Neural crest cell (in vitro differentiated cells): ENCODE measurements at places on chromosomes 12 and 14. TPM values are rescaled to one million over a fixed set of nuclear protein-coding genes. Genes with fewer than 3 reads are reported as not detected.
A peak's percentile ranks its signal among the peaks of the same experiment; 100 is the strongest.

DNA sequence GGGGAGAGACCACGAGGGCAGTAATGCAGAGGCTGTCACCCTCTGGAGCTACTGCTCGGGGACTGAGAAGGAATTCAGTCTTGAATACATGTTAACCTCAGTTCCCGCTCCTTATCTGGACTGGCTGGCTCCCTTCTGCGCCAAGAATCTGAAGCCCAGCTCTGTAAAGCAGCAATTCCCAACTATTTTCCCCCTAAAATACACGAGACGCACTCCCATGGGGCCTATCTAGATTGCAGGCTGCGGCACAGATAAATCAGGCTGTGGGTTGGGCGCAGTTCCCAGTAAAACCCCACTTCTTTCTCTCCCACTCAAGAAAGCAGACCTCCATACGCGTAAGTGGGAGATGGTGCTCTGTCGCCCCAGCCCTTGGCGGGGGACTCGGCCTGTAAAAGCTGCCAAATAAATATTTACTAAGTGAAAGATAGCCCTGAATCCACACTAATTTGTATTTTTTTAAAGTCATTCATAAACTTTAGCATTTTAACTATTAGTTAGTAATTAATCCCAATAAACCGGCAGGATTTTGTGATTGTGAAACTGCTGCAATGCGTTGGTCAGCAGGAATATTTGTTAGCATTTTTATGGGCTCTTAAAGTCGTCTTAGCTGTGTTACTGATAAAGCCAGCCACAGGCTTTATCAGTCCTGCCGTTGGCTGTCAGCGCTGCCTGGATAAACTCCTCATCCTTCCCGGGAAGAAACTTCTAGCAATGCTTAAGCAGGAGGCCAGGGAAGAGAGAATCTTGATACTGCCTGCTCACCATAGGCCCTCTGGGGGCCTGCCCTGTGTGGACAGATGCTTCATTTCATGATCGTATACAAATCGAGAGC lies 17.8 kb downstream of the FBXL14 start:
- DNase-seq = no peak
- H3K4me3 ChIP-seq = no peak overlapping the region
- peaks cover 80% of the 10 kb centered on the region for H3K4me1 ChIP-seq
- H3K36me3 ChIP-seq = peaks cover 4% of the 10 kb centered on the region
- peaks cover 2% of the 10 kb centered on the region for H3K27me3 ChIP-seq

The BRAP gene
- total RNA-seq = 20.0 and 21.4 TPM in 2 replicates

GRCh38 chr14:87067591-87067990 lies 925.4 kb downstream of the GALC start:
- H3K4me1 ChIP-seq = no peaks in the 10 kb centered on the region
- no peak for DNase-seq
- H3K27ac ChIP-seq = no peak overlapping the region
- H3K4me3 ChIP-seq = no peak overlapping the region
- no peaks in the 10 kb centered on the region for H3K36me3 ChIP-seq
- no peaks in the 10 kb centered on the region for H3K27me3 ChIP-seq

- peaks cover 60% of the 10 kb centered on the region for H3K36me3 ChIP-seq
- H3K27ac ChIP-seq = no peak overlapping the region
- H3K4me3 ChIP-seq = peak overlapping the region; percentile 38
- no peaks in the 10 kb centered on the region for H3K27me3 ChIP-seq
These were observed 120.8 kb downstream of the PPHLN1 start for GRCh38 chr12:42446761-42447160.

- no peak for DNase-seq
- peaks cover 46% of the 10 kb centered on the region for H3K27me3 ChIP-seq
- no peaks in the 10 kb centered on the region for H3K36me3 ChIP-seq
- no peak overlapping the region for H3K4me3 ChIP-seq
These were observed 23.6 kb upstream of the TMEM260 start for GRCh38 chr14:56555921-56556570.

GRCh38 chr12:49762468-49762847 lies 21.1 kb downstream of the TMBIM6 start:
- no peak overlapping the region for H3K4me3 ChIP-seq
- H3K27me3 ChIP-seq = no peaks in the 10 kb centered on the region
- peaks cover 29% of the 10 kb centered on the region for H3K36me3 ChIP-seq
- H3K4me1 ChIP-seq = no peaks in the 10 kb centered on the region
- H3K27ac ChIP-seq = no peak overlapping the region
- DNase-seq = no peak

- H3K27ac ChIP-seq = no peak overlapping the region
- H3K4me1 ChIP-seq = peaks cover 43% of the 10 kb centered on the region
- H3K36me3 ChIP-seq = no peaks in the 10 kb centered on the region
- no peaks in the 10 kb centered on the region for H3K27me3 ChIP-seq
- no peak for DNase-seq
These were observed 89.8 kb downstream of the CRADD start for GRCh38 chr12:93766796-93767523.

The CLEC7A gene
- not detected in 2 replicates for total RNA-seq

The EML5 gene
- total RNA-seq = 1.3 TPM in 2 replicates

DNA sequence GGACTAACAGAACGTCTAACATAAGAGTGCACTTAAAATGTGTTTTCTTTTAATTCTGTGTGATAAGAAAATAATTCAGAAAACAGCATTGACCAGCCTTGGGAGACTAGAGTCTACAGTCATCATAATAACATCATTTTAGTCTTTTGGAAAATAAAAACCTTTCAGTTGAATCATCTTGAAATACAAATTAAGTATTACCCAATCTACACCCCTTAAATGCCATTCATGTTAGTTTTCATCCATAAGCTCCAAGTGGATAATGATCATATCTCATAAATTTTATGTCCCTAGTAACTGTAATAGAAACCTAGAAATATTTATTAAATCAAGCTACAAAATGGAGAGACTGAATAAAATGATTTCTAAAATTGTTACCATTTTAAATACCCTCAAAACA lies 32.4 kb downstream of the EPS8 start:
- H3K4me3 ChIP-seq = no peak overlapping the region
- no peak for DNase-seq
- peaks cover 14% of the 10 kb centered on the region for H3K36me3 ChIP-seq
- no peak overlapping the region for H3K27ac ChIP-seq

The AKAP5 gene
- total RNA-seq = 1.3 and 1.4 TPM in 2 replicates

The ADGRD1 gene
- 0.73 and 0.98 TPM in 2 replicates for total RNA-seq

DNA sequence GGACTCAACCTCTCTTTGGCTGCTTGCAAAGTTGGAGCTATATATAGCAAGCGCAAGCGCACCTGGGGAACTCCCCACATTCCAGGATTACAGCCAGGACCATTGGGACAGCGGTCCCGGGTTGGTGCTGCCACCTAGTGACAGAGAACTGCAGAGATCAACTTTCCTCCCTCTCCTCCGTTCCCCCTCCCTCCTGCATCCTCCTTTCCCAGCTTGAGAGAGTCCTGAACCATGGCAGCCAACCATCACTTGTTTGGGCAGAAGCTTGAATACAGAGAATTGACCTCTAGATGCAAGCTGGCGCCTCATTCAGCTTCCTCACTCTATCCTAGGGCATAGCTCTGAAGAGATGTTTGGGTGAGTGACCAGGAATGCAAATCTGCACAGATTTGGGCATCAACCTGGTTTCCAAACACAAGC lies 17.4 kb upstream of the FLVCR2 start:
- H3K36me3 ChIP-seq = no peaks in the 10 kb centered on the region
- H3K27ac ChIP-seq = no peak overlapping the region
- peaks cover 35% of the 10 kb centered on the region for H3K27me3 ChIP-seq
- DNase-seq = peak; percentile 71
- no peaks in the 10 kb centered on the region for H3K4me1 ChIP-seq

DNA sequence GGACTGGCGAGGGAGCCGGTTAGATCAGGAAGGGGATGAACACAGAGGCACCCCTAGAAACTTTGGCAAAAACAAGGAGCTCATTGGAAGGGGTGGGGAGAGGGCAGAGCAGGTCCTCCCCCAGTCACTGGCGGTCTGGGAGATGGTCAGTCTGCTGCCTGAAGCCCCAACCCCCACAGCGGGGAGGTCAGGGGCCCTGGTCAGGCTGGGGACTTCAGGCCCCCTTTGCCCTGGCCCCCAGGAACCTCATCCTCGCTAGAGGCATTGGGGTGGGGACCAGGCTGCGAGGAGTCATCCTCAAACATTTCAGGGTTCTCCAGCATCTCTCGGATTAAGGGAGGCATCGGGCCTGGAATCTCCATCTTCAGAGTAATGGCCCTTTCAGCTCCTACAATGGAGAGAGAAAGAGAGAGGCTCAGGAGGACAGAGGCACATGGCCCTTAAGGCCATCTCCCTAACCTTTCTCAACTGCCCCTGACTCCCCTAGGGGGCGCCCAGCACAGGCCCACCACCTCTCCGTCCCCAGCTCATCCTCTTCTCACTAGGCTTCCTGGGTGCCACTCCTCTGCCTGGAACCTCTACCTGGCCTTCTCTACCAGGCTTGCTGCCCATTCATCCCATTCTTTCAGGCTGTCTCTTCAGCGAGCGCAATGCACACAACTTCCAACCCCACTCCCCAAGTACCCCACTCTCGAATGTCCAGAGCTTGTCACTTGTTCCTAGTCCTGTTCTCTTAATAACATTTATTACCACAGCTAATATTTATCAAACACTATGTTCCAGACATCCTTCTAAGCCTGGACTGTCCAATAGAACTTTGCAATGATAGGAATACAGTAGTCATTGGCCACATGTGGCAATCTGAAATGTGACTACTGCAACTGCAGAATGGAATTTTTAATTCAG lies 4.7 kb upstream of the ITGB7 start:
- DNase-seq = no peak
- H3K4me1 ChIP-seq = peaks cover 42% of the 10 kb centered on the region
- peaks cover 28% of the 10 kb centered on the region for H3K27me3 ChIP-seq
- H3K4me3 ChIP-seq = no peak overlapping the region
- H3K27ac ChIP-seq = no peak overlapping the region

The MGP gene
- not detected in 2 replicates for total RNA-seq

GRCh38 chr12:80165746-80166145 lies 66.4 kb downstream of the OTOGL start:
- H3K4me1 ChIP-seq = no peaks in the 10 kb centered on the region
- H3K27me3 ChIP-seq = no peaks in the 10 kb centered on the region
- no peak overlapping the region for H3K27ac ChIP-seq
- no peak for DNase-seq

The ANKS1B gene
- total RNA-seq = 5.6 and 8.4 TPM in 2 replicates
